ENCODE measurements at places on chromosomes 1 and 21.

GRCh38 chr1:24181619-24182018 lies 5.5 kb downstream of the IFNLR1 start:
- DNase-seq = no peak

DNA sequence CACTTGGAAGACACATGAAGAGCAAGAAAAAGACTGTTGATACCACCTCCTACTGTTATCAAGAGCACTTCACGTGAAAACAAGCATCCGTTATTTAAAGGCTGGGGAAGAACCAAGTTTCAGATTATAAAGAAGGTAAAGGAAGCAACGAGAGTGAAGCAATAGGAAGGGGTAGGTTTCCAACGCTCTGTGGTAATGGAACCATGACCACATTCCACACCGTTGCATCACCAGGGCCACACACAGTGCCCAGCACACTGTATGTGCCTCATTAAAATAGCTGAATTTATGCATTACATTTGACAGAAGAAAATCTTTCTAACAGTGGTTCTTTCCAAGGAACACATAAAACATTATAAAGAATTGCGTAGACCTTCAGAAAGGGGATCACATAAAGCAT lies 435.8 kb downstream of the MRPL39 start:
- DNase-seq = no peak

DNA sequence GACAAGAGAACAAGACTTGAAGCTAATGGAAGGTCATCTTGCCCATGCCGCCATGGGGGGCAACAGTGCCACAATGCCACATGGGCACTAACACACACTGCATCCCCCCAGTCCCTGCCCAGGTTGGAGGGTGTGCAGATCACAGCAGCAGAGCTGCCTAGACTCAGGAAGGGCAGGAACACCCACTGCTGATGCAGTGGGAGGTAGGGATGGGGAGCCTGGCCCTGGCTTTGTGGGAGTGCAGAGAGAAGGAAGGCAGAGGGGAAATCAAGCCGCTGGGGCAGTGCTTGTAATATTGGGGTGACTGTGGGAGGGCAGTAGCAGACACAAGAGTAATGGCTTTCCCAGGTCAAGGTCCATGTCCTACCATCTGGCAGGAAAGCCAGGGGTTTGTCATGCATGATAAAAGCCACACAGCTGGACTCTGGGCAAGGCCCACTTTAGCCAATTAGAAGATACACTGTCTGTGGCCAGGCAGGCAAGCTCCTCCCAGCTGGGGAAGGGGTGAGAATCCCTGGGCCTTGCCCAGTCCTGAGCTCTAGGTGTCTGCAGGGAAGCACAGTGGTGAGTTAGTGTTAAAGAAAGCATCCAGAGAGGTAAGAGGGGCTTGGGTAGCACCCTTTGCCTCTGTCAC lies 25.4 kb upstream of the MEF2D start:
- DNase-seq = no peak

DNA sequence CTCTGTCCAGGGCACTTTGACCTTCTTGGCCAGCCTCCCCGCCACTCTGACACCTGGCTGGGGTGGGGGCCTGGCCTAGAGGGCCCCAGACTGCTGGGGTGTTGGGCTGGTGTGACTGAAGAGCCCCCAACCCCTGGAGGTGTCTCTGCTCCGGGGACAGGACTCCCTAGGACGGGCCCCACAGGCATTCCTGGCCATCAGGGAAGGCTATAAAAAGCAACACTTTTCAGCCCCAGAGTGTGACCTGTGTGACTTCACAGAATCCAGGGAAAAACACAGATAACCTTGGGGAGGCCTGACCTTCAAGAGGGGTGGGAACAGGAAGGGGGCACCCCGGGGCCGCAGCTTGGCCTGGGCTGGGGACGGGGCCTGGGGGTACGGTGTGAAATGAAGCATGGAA lies 24.0 kb upstream of the CASZ1 start:
- DNase-seq = no peak

- no peak for DNase-seq
Measured at GRCh38 chr1:23341931-23342692, 2.0 kb downstream of the HNRNPR start.
